Stimulated activated naive CD4-positive, alpha-beta T cell (primary cell): ENCODE measurements at places on chromosomes 1 and 21.

GRCh38 chr21:28239340-28239739 is 753.3 kb downstream of the LTN1 start:
- DNase-seq: no peak

DNA sequence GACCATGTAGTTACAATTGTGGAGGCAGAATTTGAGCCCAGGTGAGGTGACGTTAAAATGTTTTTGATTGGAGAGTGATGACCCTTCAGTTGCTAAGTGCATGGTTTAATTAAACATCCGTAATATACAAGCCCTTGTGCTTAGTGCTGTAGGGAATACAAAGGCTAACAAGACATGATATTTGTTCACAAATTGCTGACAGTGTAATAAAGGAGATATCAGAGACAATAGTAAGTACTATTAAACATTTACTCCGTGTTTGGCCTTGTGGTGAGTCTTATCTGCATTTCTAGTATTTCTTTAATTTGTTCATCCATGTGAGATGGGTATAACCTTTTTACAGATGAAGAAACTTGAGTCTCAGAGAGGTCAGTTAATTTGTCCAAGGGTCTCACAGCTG is 37.9 kb downstream of the RLF start:
- DNase-seq: no peak

DNA sequence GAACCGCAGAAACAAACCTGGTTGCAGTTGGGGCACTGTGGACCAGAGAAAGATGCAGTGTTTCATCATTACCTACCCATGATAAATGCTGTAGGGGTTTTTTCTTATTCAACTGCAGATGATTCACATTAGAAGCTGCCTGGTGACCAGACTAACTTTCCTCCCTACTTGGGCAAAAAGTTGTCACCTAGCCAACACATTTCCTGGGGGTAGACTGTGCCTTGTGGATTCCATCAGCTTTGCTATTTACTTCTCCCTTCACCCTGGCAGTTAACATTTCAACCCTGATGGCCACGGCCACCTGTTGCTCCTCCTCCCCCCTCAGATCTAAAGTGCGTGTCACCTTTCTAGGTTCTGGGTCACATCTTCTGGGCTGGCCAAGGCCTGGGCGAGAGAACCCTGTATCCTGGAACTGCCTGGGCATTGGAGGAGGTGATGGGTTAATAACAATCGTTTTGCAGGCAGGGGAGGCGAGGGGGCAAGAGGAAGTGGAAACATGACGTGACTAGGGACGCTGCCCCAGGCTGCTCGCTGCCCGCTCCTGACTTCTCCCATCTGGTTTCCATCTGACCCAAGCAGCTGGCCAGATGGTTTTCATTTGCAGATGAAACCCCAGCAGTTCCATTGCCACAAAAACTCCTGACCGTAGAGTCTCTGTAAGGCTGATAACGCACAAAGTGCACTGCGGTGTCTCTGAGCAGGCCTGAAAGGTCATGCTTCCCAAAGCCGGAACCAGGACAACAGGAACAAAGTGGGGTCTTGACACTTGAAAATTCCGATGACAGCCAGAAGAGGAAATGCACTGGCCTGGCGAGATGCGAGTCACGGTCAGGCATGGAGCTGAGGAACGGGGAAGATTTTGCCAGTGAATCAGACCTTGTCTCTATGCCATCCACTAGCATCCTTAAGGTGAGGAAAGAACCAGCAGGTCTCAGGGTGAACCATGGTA is 36.6 kb downstream of the CAPZB start:
- DNase-seq: no peak

DNA sequence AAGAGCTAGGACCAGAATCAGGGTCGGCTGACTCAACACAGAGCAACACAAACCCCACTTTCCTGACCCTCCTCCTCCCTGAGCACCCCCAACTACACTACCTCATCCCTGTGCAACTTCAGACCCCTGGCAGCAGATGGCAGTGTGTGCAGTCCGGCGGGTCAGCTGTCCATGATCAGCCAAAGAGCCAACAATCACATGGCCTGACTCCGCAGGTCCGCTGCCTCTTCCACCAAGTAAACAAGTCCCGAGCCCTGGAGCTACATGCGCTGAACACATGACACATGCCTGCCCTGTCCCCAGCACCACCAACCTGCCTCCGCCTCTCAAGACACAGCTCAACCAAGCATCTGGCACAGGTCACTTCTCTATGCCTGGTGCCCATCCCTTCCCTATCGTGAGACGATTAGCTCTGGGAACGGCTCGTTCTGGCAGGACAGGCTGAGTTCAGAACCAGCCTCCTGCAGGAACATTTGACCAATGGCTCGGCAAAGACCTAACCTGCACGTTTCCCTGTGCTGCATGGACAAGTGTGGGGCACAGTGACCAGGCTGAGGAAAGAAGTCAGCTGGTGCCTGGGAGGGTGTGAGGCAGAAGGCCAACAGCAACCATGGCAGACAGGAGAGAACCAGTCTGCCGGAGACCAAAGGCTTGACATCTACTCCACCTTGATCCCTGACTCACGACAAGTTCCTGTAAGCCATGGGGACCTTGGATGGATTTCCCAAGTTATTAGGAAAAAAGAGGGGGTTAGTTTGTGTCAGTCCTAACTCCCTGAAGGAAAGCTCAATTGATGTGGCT is 60.3 kb downstream of the CD46 start:
- DNase-seq: no peak

GRCh38 chr1:168763031-168763430 is 34.0 kb upstream of the DPT start:
- DNase-seq: no peak

DNA sequence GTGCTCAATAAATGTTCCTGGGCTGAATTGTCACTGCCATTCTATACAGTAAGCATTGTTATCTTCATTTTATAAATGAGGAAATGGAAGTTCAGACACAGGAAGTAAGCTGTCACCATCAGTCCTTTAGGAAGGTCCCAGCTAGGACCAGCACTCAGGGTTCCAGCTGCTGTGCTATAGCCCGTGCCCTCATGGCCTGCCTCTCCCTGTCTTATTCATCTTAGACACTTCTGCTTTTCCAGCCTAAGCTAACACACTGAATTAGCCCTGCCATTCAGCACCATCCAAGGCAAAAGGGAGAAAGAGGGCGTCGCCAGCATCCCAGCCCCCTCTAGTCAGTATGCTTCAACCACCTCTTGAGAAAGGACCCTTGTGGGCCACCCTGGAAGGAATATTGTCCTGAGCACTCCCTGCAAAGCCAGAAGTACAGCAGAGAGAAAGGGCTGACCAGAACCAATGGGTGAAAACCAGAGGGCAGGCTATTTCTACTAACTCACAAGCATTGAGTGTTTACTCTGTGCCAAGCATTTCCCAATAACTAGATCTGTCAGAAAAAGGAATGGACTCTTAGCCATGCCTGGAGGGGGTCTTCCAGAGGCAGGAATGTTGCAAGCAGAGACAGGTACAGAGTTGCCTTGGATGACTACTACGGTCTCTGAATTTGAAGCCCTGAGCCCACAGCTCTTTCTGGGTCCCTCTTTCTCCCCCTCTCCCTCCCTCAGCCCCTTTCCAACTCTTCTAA is 77.9 kb upstream of the NFIA start:
- no peak for DNase-seq

- DNase-seq: peak; percentile 72
Observed at GRCh38 chr1:1000357-1001056, 610 bp upstream of the HES4 start.

DNA sequence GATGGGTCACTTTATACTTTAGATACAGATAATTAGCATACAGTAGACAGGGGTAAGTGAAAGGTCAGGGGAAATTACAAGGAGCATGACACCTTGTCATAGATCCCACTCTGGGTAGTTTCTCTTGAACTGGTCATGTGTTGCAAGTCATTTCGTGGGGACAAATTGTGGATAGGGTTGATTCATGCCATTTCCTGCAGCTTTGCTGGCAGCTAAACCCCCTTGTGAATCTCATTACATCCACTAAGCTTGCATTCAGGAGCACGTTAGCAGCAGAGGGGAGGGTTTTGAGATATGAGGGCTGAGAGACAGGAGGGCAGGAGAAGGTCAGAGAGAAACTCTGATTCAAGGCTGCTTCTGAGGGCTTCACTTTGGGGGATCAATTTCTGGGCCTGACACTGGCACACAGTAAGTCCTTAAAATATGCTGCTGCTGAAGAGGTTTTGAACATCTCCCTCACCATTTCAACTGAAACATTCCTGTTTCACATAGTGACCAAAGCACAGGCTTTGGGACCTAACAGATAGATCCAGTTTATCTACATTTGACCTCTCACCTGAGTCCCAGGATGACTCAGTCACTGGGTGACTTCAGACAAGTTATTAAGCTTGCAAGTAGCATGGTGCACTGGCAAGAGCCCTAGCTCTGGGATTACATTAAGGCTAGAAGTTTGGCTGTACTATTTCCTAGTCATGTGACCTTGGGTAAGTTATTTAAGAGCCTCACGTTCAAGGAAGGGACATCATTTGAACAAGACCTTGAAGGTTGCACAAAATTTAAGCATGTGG is 206.0 kb upstream of the USP24 start:
- no peak for DNase-seq

- DNase-seq: no peak
Observed at GRCh38 chr1:72631449-72631848, 349.1 kb upstream of the NEGR1 start.

- no peak for DNase-seq
Observed at GRCh38 chr1:93148001-93148400, 32.2 kb downstream of the TMED5 start.

DNA sequence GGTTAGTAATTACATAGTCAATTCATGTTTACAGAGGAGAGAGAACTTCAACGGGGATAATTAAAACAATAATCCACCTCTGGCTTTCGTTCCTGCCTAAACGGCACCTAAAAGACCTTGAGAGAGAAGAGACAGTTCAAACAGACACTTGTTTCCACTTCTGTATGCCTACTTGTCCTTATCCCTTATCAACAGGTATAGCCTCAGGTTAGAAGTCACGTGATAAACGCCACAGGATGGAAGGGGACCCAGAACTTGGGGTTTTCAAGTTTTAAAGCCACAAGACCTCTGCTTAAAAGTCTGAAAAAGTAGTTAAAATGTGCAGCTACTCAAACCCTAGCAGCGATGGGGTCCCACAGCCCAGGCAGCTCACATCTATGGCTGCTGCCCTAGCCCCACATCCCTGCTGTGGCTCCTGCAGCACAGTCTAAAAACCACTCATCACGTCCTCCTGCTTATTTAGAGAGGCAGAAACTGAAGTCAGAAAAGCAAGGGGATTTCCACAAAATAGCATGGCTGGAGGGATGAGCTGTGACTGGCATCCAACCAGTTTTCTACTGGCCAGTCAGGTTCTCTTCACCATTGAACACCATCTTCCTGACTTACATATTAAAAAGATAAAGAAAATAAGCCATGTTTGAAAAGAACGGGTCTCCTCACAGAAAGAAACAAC is 51.2 kb upstream of the SEC16B start:
- DNase-seq: no peak

- no peak for DNase-seq
Observed at GRCh38 chr1:155864393-155864792, 5.0 kb downstream of the SYT11 start.

- no peak for DNase-seq
Observed at GRCh38 chr1:227453631-227454355, 109.6 kb upstream of the ZNF678 start.

GRCh38 chr1:3645666-3646355 is 4.1 kb downstream of the WRAP73 start:
- DNase-seq: no peak
